Osteoblast (primary cell): ENCODE measurements at places on chromosomes 1 and 21. TPM values are rescaled to one million over a fixed set of nuclear protein-coding genes. Genes with fewer than 3 reads are reported as not detected.

GRCh38 chr1:221089803-221090202 is 210.6 kb downstream of the HLX start:
- peak; percentile 4 for DNase-seq
- peaks cover 23% of the 10 kb centered on the region for H3K4me1 ChIP-seq
- no peaks in the 10 kb centered on the region for H3K36me3 ChIP-seq
- peak overlapping the region; percentile 43 for H3K27ac ChIP-seq
- no peaks in the 10 kb centered on the region for H3K27me3 ChIP-seq

DNA sequence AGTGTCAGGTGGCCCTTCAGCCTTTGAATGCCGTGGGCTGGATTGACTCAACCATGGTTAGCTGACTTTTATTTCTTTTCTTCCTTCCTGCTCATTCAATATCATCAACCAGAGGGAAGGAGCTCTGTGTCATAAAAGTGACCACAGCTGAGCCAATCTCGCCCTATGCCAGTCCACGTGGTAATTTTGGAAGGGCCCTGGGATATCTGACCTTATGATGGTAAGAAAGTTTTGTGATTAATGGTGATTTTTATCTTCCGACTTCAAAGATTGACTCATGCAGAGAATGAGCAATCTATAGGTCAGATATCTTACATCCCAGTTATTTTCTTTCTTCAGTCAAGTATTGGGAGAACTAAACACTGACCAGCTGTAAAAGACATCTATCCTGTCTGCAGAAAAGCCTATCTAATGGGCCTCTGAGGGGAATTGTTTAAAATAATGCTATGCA is 170.3 kb downstream of the ZC3H11B start:
- H3K4me1 ChIP-seq: peaks cover 24% of the 10 kb centered on the region
- H3K36me3 ChIP-seq: no peaks in the 10 kb centered on the region
- H3K4me3 ChIP-seq: no peak overlapping the region
- peak; percentile 31 for DNase-seq
- H3K27ac ChIP-seq: peak overlapping the region; percentile 56

GRCh38 chr1:82598337-82598736 is 797.6 kb downstream of the ADGRL2 start:
- no peak overlapping the region for H3K27ac ChIP-seq
- no peaks in the 10 kb centered on the region for H3K27me3 ChIP-seq
- no peaks in the 10 kb centered on the region for H3K4me1 ChIP-seq
- DNase-seq: no peak
- no peaks in the 10 kb centered on the region for H3K36me3 ChIP-seq

KRTAP10-4 gene
- total RNA-seq: not detected in 2 replicates

MAB21L3 gene
- total RNA-seq: 0.29 and 0.36 TPM in 2 replicates

SLAMF9 gene
- not detected in 2 replicates for total RNA-seq

DNA sequence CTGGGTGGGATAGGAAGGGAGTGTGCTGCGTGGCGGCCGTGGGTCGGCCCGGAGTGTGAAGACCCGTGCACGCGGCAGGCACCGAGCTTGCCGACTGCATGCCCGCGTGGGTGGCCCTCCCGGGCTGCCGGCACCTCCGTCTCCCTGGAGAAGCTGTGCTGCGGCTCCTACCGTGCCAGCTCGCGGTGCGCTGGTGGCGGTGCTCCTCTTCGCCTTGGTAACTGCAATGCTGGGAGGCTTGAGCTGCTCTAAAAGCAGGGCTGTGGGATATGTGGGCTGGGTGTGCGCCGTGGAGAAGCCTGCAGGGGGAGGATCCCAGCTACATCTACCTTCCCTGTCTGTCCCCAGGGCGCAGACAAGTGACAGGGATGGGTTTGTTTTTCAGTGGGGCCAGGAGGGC is 2.4 kb downstream of the GABRD start:
- H3K27me3 ChIP-seq: peaks cover 54% of the 10 kb centered on the region
- no peaks in the 10 kb centered on the region for H3K4me1 ChIP-seq
- H3K27ac ChIP-seq: no peak overlapping the region
- H3K4me3 ChIP-seq: no peak overlapping the region
- DNase-seq: peak; percentile 86

GRCh38 chr1:221925947-221926346 is 184.1 kb upstream of the DUSP10 start:
- H3K27ac ChIP-seq: peak overlapping the region; percentile 8
- H3K4me3 ChIP-seq: no peak overlapping the region
- peaks cover 12% of the 10 kb centered on the region for H3K4me1 ChIP-seq
- no peaks in the 10 kb centered on the region for H3K27me3 ChIP-seq
- peak; percentile 26 for DNase-seq

DNA sequence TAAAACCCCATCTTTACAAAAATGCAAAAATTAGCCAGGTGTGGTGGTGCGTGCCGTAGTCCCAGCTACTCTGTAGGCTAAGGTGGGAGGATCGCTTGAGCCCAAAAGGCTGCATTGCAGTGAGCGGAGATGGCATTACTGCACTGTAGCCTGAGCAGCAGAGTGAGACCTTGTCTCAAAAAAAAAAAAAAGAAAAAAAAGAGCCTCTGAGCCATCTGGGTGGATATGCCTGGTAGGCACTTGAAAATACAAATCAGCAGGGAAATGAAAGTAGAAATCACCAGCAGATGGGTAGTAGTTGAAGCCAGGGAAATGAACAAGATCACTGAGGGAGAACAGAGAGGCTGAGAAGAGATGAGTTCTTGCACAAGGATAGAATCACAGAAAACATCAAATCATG is 131.0 kb upstream of the HMCN1 start:
- no peak for DNase-seq
- H3K36me3 ChIP-seq: no peaks in the 10 kb centered on the region
- no peaks in the 10 kb centered on the region for H3K27me3 ChIP-seq
- no peaks in the 10 kb centered on the region for H3K4me1 ChIP-seq
- no peak overlapping the region for H3K4me3 ChIP-seq

CTSE gene
- total RNA-seq: not detected in 2 replicates

VHLL gene
- total RNA-seq: not detected in 2 replicates

DNA sequence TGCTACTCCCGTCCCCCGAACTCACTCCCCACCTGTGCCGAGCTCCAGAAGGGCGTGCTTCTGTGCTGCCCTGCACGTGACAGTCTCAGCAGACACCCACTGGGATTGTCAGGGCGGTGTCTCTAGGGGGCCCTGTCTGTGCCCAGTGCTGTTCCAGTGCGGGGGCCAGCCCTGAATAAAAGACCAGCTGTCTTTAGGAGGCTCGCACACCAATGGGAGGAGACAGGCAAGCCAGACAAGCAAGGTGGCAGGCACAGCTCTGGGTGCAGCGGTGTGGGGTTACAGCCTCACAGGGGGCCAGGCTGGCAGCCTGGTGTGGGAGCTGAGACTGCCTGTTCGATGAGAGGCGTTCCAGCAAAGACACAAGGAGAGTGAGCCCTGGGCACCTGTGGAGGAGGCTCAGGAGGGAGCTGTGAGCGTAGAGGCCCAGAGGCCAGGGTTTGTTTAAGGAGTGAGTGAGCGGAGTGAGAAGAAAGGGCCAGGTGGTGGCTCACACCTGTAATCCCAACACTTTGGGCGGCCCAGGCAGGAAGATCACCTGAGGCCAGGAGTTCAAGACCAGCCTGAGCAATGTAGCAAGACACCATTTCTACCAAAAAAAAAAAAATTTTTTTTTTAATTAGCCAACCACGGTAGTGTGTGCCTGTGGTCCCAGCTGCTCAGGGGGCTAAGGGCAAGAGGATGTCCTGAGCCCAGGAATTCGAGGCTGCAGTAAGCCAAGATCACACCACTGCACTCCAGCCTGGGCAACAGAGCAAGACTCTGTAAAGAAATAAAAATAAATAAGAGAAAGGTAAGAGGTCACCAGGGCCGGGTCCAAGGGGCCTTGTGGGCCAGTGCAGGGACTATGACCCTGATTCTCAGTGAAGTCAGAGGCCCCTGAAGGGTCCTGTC is 48.2 kb upstream of the ARHGEF16 start:
- no peak overlapping the region for H3K4me3 ChIP-seq
- no peaks in the 10 kb centered on the region for H3K27me3 ChIP-seq
- DNase-seq: no peak
- H3K27ac ChIP-seq: no peak overlapping the region
- peaks cover 15% of the 10 kb centered on the region for H3K4me1 ChIP-seq

DNA sequence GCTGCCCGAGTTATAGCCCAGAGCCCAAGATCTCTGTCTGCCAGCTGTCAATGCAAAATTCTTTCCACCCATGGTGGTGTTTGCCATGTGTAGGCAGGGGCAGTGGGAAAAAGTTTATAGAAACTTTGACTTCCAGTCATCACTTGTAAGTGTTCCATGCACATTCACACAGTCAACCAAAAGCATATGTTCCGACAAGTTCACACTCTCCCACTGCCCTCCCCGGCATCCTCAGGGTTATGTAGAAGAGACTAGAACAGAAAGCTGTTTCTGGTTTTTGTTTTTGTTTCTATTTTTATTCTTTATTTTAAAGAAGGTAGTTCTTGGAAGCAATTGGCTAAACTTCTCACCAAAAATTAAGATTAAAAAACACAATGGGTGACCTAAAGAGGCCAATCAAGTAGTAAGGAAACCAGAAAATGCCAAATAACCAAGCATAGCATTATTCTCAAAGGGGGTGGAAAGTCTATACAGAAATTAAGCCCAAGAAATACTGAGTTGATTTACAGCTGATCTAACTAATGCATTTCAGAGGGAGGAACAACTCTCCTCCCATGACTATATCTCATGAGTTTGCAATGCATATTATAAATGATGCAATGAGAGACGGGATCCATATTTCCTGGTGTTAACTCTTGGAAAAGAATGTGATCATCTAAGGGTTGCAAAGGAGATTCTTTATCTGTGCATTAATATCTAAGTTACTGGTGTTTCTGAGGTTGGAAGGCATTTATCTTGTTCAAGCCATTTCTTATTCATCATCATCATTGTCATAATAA is 91.5 kb upstream of the ETS2 start:
- no peak for DNase-seq
- no peak overlapping the region for H3K27ac ChIP-seq
- H3K4me3 ChIP-seq: no peak overlapping the region

GRCh38 chr1:94739521-94740061 is 80.6 kb upstream of the SLC44A3 start:
- peaks cover 23% of the 10 kb centered on the region for H3K27me3 ChIP-seq
- peaks cover 30% of the 10 kb centered on the region for H3K4me1 ChIP-seq
- peak overlapping the region; percentile 48 for H3K27ac ChIP-seq
- DNase-seq: peak; percentile 73

DNA sequence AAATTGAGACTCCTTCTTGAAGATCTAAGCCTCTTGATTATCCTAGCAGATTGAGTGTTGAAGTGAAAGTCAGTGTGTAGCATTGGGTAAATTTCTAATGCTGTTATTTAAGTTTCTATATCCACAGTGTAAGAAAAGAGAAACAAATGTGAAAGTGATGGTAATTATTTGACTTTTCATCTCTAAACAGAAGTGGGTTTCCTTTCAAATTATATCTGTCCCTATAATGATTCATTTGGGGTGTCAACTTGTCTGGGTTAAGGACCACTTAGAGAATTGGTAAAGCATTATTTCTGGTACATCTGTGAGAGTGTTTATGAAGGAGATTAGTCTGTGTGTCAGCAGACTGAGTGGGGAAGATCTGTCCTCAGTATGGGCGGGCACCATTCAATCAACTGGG is 133.0 kb upstream of the HMCN1 start:
- H3K36me3 ChIP-seq: no peaks in the 10 kb centered on the region
- H3K27ac ChIP-seq: no peak overlapping the region
- no peak overlapping the region for H3K4me3 ChIP-seq
- no peaks in the 10 kb centered on the region for H3K27me3 ChIP-seq

- H3K27ac ChIP-seq: no peak overlapping the region
- no peaks in the 10 kb centered on the region for H3K36me3 ChIP-seq
- H3K4me3 ChIP-seq: peak overlapping the region; percentile 49
- no peaks in the 10 kb centered on the region for H3K27me3 ChIP-seq
- peaks cover 15% of the 10 kb centered on the region for H3K4me1 ChIP-seq
- no peak for DNase-seq
Measured at GRCh38 chr1:59316497-59317128, 19.7 kb downstream of the FGGY start.

SLC45A3 gene
- total RNA-seq: 1.1 and 1.5 TPM in 2 replicates

- no peaks in the 10 kb centered on the region for H3K27me3 ChIP-seq
- DNase-seq: peak; percentile 35
- H3K4me1 ChIP-seq: peaks cover 32% of the 10 kb centered on the region
Measured at GRCh38 chr1:89884718-89885596, 64.1 kb downstream of the LRRC8D start.

GRCh38 chr21:25898671-25899070 is 163.9 kb downstream of the GABPA start:
- no peak overlapping the region for H3K27ac ChIP-seq
- H3K36me3 ChIP-seq: peaks cover 11% of the 10 kb centered on the region
- peaks cover 11% of the 10 kb centered on the region for H3K4me1 ChIP-seq
- no peaks in the 10 kb centered on the region for H3K27me3 ChIP-seq
- DNase-seq: no peak

GRCh38 chr1:191350938-191351337 is 807.3 kb upstream of the RGS18 start:
- no peak overlapping the region for H3K27ac ChIP-seq
- no peak for DNase-seq
- H3K4me1 ChIP-seq: no peaks in the 10 kb centered on the region
- no peaks in the 10 kb centered on the region for H3K36me3 ChIP-seq
- H3K27me3 ChIP-seq: no peaks in the 10 kb centered on the region
- no peak overlapping the region for H3K4me3 ChIP-seq

LIN28A gene
- not detected in 2 replicates for total RNA-seq

GIPC2 gene
- 0.29 and 0.36 TPM in 2 replicates for total RNA-seq

- no peak for DNase-seq
- H3K27me3 ChIP-seq: peaks cover 10% of the 10 kb centered on the region
- H3K36me3 ChIP-seq: peaks cover 19% of the 10 kb centered on the region
- H3K4me1 ChIP-seq: peaks cover 7% of the 10 kb centered on the region
- H3K27ac ChIP-seq: no peak overlapping the region
Measured at GRCh38 chr1:84480650-84481049, 1.6 kb downstream of the RPF1 start.

GRCh38 chr1:76827066-76827465 is 40.2 kb upstream of the ST6GALNAC5 start:
- no peak overlapping the region for H3K27ac ChIP-seq
- no peak for DNase-seq
- no peak overlapping the region for H3K4me3 ChIP-seq
- H3K36me3 ChIP-seq: no peaks in the 10 kb centered on the region
- no peaks in the 10 kb centered on the region for H3K4me1 ChIP-seq
- H3K27me3 ChIP-seq: no peaks in the 10 kb centered on the region

FAM163A gene
- not detected in 2 replicates for total RNA-seq

GRCh38 chr1:98181036-98181764 is 260.4 kb upstream of the DPYD start:
- H3K27me3 ChIP-seq: no peaks in the 10 kb centered on the region
- no peak overlapping the region for H3K4me3 ChIP-seq
- no peak for DNase-seq
- no peaks in the 10 kb centered on the region for H3K36me3 ChIP-seq
- no peak overlapping the region for H3K27ac ChIP-seq

DNA sequence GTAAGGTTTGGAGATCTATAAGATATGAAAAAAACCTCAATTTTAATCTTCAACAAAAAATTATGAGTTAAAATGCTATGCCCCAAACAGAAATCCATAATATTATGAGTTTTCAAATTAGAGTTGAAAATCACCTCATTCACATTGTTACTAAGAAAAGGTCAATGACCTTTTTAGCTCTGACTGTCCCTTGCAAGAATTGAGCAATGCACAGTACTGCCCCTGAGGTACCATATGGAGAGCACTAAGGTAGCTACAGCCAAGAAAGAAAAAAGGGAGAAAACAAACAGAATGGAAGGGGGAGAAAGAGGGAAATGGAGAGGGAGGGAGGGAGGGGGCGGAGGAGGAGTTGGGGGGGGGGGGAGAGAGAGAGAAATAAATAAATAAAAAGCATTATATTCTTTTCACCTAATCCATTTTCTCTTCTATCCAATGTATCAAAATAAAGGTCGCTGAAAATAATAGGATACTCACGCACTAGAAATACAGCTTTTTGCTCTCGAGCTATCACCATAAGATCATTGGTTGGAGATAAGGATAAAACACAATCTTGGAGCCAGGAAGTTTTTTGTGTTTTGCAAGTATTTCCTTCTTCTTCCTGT is 58.8 kb downstream of the RAB3GAP2 start:
- no peak overlapping the region for H3K27ac ChIP-seq
- H3K27me3 ChIP-seq: no peaks in the 10 kb centered on the region
- peaks cover 20% of the 10 kb centered on the region for H3K36me3 ChIP-seq
- H3K4me3 ChIP-seq: no peak overlapping the region
- DNase-seq: no peak
- no peaks in the 10 kb centered on the region for H3K4me1 ChIP-seq
